ENCODE measurements at places on chromosomes 5 and 9.

DNA sequence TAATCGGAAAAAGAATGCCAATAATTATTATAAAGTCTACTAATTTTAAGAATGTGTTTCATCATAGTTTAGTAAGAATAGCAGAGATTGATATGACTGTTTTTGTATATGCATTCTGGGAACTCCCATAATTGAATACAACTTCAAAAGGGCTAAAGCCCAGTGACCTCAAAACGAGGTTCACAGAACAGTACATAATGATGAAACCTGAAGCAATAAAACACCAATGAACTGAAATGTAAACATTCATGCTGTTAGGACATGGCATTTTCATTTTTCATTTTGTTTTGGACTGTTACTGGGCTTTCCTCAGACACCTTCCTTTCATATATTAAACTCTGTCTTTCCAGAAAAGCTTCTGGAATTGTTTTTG, 684 bp upstream of the JMY start:
- DNase-seq, result no peak

GRCh38 chr5:108079753-108080152, 302.1 kb downstream of the FBXL17 start:
- no peak for DNase-seq

GRCh38 chr5:16497546-16497945, 31.9 kb upstream of the ZNF622 start:
- no peak for DNase-seq

- DNase-seq, result no peak
Observed at GRCh38 chr5:116313366-116313765, 228.5 kb downstream of the COMMD10 start.

DNA sequence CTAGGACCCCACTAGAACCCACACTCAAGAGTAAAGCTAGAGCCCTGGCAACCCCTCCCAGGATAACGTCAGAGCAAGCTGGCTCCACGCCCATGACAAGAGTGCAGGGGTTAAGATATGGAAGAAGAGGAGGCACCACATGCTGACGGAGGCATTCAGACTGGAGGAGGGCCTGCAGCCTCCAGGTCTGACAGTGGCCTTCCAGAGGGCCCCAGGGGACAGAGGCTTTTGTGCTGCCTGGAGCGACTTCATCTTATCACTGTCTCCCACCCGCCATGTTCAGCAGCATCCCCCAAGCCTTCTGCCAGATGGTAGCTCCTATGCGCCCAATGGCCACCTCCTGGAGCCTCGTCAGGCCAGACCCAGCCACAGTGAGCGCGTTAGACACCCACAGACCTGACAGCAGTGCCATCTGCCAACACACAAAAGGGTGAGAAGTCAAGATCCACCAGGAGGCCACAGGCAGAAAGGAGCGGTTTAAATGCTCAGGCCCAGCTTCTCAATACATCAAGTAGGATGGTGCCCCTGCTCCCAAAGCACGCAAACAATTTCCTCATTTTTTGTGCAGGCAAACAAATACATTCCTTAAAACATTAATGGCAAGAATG, 65.8 kb downstream of the C5orf15 start:
- DNase-seq, result no peak

DNA sequence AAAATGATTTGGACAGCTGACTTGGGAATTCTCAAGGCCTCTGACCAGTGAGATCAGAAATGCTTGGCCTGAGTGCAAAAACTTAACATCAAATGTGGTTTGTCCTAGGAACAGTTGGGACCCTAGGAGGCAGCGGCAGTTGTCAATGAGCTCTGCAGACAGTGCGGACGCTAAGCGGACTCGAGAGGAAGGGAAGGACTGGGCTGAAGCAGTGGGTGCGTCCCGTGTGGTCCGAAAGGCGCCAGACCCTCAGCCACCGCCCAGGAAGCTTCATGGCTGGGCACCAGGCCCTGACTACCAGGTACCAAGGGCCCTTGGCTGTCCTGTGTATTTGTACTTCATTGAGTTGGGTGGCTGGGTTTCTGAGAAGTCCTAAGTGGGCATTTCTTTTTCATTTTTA, 43.7 kb upstream of the POMT1 start:
- DNase-seq, result no peak

DNA sequence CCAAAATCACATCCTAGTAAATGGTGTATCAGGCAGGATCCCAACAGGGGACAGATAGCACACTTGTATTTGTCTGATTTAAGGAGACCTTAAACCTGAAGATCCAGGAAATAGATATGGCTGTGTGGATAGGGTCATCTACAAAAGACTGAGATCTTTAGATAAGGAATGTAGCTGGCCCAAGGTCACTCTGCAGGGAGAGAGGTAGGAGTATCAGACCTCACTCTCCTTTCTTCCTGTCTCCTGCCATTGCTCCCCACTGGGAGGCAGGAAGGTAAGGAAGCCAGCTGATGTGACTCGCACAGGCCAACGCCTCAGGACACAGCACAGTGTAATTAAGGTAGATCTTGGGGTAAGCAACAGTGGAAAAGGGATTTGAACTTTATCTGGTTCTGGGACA, 85.8 kb downstream of the PLPPR1 start:
- no peak for DNase-seq

DNA sequence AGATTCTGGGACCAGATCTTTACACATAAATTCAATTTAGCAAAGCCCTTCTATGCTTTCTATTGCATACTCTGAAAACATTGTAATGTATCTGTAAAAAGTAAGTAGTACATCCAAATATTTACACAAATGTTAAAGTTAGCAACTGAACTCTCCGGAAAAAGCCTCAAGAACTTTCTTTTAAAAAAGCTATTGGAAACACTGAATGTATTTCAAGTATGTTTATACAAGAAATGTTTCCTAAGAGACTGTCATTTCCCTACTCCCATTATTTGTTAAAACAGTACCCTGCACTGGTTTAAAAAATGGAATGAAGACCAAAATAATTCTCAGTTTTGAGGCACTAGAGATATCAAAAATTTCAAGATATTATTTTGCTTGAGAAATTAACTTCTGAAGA, 44.8 kb upstream of the TRIM36 start:
- DNase-seq, result no peak

DNA sequence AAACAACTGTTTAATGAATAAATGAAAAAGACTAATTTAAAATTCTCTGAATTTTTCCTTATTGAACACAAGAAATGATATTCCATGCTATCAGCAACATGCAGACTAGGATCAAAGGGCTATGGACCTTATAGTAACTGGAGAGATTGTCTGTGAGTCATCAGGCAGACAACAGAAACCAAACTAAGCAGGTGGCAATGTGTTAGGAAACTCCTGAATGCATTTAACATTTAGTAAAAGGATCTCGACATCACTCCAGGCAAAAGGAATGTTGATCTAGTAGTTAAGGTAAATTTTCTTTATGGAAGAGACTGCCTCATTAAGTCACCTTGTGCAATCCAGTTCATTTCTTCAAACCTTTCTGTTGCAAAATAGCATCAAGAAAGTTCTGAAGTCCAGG, 58.4 kb downstream of the ARL15 start:
- DNase-seq, result no peak

GRCh38 chr9:120886490-120886967, 9.5 kb upstream of the PHF19 start:
- DNase-seq, result no peak

DNA sequence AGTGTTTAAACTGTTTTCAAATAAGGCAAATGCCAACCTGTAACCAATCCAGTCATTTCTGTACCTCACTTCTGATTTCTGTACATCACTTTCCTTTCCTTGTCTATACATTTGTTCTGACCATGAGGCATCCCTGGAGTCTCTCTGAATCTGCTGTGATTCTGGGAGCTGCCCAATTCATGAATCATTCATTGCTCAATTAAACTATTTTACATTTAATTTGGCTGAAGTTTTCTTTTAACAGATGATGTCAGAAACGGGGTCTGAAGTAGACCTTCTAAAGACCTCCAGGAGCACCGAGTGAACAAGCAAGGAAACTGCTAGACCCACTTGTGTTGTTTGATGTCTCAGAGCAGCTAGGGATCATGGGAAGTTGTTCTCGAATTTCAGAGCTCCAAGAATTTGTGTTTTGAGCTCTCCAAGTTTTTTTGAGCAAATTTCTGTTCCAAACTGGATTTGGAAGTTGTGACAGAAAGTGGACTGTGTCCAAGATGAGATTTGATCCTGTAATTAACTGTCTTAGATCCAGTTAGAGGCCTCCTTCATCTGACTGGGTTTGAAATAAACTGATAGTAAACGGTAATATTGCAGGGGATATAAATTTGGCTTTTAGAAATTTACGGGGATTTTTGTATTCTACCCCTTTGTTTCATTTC, 490.8 kb upstream of the ST8SIA4 start:
- no peak for DNase-seq

GRCh38 chr9:9820436-9820835, 792.4 kb downstream of the PTPRD start:
- DNase-seq, result no peak

DNA sequence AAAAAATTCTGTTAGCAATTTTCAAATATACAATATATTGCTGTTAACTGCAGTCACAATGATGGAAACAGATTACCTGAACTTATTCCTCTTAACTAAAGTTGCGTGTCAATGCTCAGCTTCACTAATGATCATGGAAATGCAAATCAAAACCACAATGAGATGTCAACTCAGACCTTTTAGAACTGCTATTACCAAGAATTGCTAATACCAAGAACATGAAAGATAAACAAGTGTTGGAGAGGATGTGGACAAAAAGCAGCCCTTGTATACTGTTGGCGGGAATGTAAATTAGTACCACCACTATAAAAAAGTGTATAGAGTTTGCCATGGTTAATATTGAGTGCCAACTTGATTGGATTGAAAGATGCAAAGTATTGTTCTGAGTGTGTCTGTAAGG, 1409.7 kb upstream of the CDH18 start:
- no peak for DNase-seq

DNA sequence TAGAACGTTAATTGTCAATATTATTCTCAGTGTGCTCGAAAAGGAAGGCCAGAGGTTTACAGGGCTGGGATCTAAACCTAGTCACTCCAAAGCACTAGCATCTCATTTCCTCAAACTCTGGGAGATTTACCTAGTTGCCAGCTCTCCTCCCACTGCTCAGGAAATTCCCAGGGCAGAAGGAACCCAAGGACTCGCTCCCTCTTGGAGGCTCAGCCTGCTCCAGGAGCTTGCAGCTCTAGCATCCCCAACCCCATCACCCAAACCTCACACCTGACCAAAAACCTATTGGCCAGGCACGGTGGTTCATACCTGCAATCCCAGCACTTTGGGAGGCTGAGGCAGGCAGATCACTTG, 26.0 kb downstream of the SERINC5 start:
- DNase-seq, result no peak

DNA sequence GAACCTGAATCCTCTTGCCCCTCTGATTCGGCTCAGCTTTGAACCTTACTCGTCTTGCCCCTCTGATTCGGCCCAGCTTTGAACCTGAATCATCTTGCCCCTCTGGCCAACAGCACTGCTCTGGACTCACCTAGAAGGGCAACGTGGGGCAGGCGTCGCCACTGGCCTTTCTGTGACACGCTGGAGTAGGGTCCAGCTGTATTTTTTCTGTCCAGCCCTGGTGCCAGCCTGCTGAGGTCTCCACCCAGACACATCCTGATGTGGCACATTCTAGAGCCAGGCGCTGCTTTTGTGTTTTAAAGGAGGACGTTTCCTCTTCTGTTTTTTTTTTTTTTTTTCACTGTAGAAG, 15.2 kb upstream of the CPEB4 start:
- no peak for DNase-seq

DNA sequence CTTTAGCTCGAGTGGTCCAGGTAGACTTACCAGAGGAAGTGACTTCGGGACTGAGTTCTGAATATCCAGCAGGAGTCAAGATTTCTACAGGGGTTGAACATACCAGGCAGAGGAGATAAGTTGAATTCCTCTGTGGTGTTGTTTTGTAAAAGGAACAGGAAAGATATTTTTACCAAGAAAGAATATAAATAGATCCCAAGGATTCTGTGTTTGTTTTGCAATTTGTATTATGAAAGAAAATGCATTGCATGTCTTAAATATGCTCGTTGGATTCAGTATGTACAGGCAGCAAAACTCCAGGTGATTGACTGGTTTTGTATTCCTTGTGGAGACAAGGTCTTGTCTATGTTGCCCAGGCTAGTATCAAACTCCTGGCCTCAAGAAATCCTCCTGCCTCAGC, 197.8 kb downstream of the FRMD3 start:
- DNase-seq, result no peak

GRCh38 chr9:82539146-82539545, 523.8 kb downstream of the RASEF start:
- DNase-seq, result no peak

DNA sequence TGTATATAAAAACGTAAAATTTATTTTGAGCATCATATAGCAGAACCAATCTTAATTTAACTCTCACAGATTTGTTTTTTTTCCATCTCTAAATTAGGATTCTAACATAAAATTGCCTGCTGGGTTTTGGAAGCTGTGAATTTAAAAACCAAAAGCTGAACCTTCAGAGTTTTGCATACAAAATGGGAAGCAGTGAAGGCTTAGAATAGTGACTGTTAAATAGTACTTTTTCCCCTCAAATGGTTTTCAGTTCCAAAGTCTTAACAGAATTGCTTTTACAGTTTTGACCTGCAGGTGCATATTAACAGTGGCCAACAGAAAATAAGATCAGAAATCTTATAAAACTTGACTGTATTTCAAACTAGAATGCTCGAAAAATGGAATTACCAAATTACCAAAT, 55.1 kb upstream of the LVRN start:
- DNase-seq, result no peak

- no peak for DNase-seq
Observed at GRCh38 chr9:89312222-89312571, 1.2 kb downstream of the CKS2 start.

GRCh38 chr5:151026679-151027078, 6.3 kb downstream of the GPX3 start:
- DNase-seq, result no peak

DNA sequence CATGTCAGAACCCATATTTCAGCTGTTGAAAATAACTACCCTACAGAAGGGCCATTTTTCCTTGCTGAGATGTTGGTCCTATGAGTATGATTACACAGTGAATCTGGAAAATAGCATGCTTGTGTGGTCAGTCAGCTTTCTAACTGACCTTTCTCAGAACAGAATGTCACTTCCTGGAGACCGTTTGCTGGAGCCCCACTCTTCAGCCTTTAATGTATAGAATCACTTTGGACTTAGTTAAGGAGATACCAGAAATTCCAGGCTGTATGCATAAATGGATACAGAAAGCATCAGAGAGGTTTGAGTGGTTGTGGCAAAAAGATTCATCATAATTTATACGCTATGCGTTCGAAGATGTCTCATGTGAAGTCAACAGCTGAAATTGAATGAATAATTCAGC, 488.1 kb downstream of the EBF1 start:
- no peak for DNase-seq

DNA sequence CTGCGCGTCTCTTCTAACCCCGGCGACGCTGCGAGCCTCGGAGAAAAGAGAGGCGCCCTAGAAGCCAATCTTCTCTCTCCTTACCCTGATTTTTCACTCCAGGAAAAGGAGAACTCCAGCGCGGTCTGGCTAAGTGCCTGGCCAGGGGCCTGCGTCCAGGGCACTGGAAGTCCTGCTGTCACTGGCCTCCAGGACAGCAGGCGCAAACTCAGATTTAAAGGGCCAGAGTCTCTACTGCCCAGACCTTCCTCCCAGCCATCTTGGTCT, 553 bp upstream of the FOXB2 start:
- DNase-seq, result no peak
